COLO829 (cell line): ENCODE measurements at places on chromosomes 16 and 17.

GRCh38 chr17:4097165-4097960, 45.5 kb downstream of the ZZEF1 start:
- DNase-seq = no peak

- DNase-seq = no peak
These were observed 1.4 kb downstream of the RAPGEFL1 start for GRCh38 chr17:40178660-40179059.

GRCh38 chr17:17987901-17988300, 15.2 kb downstream of the DRC3 start:
- no peak for DNase-seq

DNA sequence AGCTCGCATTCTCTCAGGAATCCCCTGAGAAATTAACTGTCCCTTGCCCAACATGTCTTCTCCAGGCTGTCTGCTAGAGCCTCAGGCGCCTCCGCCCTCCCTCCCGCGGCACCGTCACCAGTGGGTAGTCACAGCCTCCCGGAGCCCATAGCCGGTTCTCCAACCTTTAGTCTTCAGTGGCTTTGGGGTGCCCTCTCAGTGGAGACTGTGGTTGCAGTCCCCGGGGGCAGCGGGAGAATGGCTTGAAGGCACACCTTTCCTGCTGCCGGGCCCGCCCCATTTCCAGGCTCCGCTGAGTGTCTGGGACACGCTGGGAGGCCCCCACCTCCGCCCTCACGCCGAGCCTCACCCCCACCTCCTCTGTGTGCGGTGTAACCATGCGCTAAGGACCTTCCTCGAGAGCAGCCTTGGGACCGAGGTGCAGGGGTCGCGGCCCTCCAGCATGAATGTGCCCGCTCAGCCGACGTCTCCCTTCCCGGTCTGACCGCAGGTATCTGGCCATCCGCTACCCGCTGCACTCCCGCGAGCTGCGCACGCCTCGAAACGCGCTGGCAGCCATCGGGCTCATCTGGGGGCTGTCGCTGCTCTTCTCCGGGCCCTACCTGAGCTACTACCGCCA, 1.7 kb downstream of the GALR2 start:
- DNase-seq = no peak

- no peak for DNase-seq
These were observed 695 bp upstream of the TMEM204 start for GRCh38 chr16:1532771-1533170.

- DNase-seq = no peak
These were observed 17.3 kb upstream of the TBKBP1 start for GRCh38 chr17:47676510-47677165.

DNA sequence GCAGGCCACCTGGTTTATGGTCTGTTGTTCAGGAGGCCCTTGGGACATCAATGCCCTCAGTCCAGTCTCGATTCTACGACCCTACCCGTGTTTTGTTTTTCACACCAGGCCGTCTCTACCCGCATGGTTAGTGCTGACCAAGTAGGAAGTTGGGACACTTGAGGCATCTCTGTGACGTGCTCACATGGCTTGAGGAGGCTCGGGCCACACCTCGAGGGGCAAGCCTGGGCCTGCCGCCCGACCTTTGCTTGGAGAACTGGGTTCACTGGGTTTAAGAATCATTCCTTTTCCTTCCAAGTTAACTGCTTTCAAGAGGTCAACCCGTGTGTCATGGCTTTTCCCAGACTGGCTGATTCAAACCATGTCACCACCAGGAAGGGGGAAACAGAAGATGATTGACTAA, 86.8 kb downstream of the CMIP start:
- no peak for DNase-seq

- no peak for DNase-seq
These were observed 29.8 kb downstream of the PITPNM3 start for GRCh38 chr17:6526362-6527152.

GRCh38 chr17:36647636-36648035, 46.3 kb downstream of the MRM1 start:
- no peak for DNase-seq

DNA sequence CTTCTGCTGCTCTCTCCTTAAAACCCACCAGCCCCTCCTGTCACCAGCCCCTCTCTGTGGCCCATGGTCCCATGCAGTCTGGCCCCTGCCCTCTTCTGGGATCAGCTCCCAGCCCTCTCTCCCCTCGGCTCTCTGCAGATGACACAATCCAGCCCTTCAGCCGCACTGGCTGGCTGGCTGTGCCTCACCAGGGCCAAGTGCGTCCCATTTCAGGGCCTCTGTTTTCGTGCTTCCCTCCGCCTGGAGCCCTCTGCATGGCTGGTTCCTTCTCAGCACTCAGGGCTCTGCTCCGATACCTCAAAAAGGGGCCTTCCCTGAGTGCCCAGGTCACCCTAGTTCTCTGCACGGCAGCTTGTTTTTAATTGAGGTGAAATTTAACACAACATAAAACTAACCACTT, 124.3 kb downstream of the SOCS1 start:
- no peak for DNase-seq

DNA sequence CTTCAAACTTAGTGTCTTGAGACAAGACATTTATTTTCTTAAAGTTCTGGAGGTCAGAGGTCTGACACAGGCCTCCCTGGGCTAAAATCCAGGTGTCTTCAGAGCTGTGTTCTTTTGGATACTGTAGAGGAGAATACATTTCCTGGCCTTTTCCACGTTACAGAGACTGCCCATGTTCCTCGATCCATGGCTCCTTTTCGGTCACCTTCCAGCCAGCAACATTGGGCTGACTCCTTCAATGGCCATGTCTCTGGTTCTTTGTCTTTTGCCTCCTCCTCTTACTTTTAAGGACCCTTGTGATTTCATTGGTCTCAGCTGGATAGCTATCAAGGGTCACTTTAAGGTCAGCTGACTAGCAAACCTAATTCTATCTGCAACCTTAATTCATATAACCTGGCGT, 212.4 kb downstream of the WWOX start:
- no peak for DNase-seq

- DNase-seq = no peak
These were observed 57.8 kb upstream of the IL34 start for GRCh38 chr16:70588565-70588964.

DNA sequence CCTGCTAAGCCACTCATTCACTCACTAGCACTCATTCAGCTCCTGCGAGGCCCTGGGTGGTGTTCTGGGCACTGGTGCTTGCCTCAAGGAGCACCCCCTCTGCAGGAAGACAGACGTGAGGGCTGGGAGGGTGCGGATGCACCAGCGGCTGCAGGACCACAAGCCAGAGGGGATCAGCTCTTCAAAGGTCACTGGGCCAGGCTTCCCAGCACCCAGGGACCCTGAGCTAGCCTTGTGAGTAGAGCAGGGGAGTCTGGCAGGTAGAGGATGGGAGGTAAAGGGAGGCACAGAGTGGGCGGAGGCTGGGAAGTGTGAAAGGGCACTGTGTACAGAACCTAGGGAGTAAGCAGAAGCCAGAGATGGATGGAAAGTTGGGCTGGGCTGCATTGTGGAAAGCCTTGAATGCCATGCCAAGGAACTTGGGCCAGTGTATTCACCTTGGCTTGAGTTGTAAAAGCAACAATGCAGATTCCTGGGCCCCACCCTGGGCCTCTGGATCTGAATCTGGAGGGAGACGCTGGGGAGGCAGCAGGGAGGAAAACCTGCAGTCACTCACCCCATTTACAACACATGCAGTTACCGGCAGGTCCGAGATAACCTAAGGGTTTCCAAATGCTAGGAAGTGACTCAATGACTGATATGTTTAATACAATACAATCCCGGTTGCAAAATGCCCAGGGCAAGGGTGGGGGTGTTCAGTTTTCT, 1.7 kb downstream of the IL4R start:
- DNase-seq = no peak

DNA sequence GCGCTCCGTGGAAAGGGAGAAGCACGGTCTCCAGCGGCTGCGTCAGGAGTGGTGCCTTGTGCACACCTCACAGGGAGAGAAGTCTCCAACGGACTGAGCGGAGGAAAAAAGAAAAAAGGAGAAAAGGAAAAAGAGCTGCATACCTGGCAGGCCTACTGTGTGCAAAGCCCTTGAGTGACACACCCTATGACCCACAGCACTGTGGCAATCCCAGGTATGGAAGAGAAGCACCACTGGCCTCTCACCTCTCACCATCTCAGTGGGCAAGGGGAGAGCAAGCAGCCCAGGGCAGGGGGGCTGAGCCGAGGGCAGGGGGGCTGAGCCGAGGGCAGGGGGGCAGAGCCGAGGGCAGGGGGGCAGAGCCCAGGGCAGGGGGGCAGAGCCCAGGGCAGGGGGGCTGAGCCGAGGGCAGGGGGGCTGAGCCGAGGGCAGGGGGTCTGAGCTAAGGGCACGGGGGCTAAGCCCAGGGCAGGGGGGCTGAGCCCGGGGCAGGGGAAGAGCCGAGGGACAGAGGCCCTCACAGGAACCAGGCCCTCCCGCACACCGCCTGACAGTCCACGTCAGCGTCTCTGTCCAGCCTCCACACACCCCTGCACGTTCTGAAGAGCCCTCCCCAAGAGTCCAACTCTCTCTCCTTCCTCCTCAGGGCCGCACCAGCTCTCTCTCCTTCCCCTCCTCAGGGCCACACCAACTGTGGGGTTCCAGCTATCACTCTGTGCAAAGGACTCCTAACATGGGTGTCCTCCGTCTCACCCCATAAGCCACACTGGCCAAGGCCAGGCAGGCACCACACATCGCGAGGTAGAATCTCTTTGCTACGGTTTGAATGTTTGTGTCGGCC, 105.8 kb downstream of the ZNF778 start:
- no peak for DNase-seq

DNA sequence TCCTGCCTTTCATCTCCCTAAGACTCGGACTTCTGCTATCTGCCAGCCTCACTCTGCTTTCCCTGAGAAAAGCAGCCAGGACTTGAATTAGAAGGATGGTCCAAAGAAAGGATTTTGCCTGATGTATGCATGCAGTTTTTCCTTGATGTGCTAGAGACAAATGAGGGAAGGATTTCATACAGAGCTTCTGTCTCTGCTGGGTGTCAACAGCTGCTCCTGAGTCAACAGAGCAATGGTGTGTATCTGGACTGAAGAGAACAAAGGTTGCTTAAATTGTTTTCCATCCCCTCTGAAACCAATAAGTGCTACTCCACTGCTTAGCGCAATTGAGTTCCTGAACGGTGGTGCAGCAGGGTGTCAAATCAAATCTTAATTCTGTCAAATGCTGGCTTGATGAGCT, 680.6 kb upstream of the C16orf82 start:
- DNase-seq = no peak

- DNase-seq = no peak
These were observed 939.9 kb upstream of the SOX9 start for GRCh38 chr17:71180801-71181385.

DNA sequence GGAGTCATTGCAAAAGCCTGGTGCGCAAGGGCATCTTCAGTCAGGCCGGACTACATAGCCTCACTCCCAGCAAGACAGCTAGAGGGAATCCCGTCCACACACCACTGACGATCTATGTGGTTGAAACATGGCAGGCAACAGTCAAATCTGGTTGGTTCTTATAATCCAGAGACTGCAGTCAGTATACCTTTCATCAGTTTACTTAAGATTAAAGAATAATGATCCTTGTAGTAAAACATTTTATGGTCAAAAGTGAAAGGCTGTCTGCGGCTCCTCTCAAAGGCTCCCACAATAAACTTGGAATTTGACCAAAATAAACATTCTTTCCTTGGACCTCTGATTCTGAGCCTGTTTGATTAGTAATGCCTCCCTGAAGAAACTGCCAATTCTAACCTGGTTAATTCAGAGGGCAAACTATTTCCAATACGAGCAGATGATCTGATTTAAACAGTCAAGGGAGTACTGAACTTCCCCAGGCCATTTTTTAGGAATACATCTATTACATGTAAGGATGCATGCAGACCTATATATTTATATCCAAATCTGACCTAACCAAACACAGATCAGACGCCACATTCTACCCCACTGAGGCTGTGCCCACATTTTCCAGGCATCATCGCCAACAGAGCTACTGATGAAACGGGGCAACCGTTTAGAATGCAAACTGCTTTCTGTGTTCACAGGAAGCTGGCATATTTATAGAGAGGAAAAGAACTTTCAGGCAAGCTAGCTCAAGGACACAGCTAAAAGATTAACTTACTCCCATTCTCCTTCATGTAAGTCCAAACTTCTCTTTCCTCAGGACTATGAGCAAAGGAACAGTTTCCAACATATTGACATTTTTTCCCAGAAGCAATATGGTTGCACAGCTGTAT, 15.3 kb upstream of the TXNDC11 start:
- DNase-seq = no peak

- no peak for DNase-seq
These were observed 173.5 kb downstream of the BCAS3 start for GRCh38 chr17:60851181-60851580.

- no peak for DNase-seq
These were observed 1032.1 kb upstream of the RBFOX1 start for GRCh38 chr16:6300523-6300922.

DNA sequence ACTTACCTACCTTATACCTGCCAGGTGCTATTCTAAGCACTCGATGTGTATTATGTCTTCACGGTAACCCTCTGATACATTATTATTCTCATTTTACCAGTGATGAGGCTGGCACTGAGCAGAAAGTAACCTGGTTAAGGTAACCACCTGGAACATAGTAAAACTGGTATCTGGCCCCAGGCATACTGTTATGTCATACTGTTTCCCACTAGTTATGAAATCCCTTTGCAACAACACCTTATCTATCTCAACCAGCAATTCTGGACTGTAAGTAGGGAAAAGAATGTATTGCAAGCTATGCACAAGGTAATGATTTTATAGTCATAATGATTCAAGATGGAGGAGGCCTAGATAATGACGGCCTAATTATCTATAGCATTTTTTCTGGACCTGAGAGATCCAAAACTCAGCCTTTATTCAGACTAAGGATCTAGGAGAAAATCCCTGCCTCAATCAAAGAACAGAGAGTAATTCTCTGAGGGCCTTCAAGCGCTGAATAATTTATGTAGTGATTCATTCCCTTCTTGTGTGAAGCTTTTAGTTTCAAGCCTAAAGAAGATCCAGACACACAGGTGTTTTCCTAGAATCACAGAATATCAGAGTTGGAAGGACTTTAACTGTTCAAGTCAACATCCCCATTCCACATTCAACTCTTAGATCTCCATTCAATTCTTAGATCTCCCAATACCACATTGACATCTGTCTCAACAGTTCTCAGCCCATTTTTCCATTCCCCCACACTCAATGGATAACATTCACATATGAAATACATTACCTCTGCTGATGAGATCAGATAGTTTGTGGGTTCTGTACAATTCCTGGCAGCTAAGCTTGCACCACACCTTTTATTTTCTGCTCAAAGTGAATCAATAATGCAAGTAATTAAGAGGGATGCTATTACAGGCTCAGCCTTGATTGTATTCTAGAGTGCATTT, 14.9 kb upstream of the MMD start:
- no peak for DNase-seq

DNA sequence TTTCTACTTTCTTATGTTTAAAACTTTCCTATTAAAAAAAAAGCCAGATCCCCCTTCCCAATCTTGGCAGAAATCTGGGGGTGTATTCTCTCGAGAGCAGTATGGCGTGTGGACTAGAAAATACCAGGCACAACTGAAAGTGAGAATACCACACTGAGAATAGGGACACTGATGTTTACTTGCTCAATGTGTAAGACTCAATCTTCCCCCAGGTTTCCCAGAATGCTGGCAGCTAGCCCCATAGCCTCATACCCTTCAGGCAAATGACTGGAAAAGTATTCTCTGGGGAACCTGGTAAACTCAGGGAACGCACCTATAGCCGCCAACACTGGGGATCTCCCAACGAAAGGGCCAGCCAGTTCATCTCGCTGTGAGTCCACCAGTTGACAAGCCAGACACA, 15.3 kb downstream of the ZZEF1 start:
- DNase-seq = no peak

- no peak for DNase-seq
These were observed 1.2 kb downstream of the USP7 start for GRCh38 chr16:8962393-8963009.

GRCh38 chr17:689556-690275, 24.9 kb downstream of the VPS53 start:
- no peak for DNase-seq
